NCI-H2171 treated with DMSO at 0.1 percent for 48 hours (cell line): ENCODE measurements at places on chromosomes 16 and 17.

DNA sequence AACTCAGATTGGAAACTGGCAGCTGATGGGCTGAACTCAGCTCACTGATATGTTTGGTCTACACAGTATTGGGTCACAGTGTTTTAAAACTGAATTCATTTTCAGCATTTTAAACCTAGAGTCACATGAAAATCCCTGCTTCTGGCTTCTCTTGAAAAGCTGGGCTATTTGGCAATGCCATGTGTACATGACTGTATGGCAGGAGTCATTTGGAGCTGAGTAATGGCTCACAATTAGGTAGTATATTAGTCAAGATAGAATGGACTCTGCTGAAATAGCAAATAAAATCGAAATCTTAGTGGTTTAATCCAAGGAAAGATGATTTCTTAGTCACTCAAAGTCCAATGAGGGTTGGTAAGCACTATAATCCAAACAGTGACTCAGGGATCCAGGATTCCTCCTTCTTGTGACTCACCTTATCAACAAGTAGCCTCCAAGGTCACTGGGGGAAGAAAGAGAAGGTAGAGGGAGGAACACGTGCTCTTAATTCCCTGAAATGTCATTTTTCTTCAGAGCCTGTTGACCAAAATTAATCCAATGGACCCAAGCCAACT is 13.9 kb upstream of the PMP22 start:
- DNase-seq, result no peak

GRCh38 chr17:56597495-56597990 is 4.0 kb downstream of the NOG start:
- DNase-seq, result peak; percentile 24

- DNase-seq, result peak; percentile 35
Measured at GRCh38 chr16:50265716-50266336, 525 bp upstream of the ADCY7 start.

GRCh38 chr17:45740553-45741330 is 43.4 kb upstream of the CRHR1 start:
- peak; percentile 97 for DNase-seq

GRCh38 chr17:62084585-62084984 is 19.5 kb upstream of the MED13 start:
- no peak for DNase-seq

DNA sequence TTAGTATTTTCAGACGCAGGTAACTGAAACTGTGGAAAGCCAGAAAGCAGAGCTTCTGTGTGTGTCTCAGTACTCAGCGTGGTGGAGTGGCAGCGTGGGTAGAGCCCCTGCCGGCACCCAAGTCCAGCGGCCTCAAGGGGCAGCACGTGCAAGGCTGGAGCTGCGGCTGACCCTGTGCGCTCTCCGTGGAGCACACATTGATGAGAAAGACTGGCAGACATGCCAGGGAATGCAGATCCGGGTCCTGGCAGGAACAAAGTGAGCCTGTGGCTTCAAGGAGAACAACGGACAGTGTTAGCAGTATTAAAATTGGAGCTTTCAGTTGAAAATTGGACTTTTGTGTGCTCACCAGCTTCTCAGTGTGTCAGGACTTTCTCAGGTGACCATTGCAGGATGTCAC is 23.3 kb downstream of the ZC3H18 start:
- no peak for DNase-seq

DNA sequence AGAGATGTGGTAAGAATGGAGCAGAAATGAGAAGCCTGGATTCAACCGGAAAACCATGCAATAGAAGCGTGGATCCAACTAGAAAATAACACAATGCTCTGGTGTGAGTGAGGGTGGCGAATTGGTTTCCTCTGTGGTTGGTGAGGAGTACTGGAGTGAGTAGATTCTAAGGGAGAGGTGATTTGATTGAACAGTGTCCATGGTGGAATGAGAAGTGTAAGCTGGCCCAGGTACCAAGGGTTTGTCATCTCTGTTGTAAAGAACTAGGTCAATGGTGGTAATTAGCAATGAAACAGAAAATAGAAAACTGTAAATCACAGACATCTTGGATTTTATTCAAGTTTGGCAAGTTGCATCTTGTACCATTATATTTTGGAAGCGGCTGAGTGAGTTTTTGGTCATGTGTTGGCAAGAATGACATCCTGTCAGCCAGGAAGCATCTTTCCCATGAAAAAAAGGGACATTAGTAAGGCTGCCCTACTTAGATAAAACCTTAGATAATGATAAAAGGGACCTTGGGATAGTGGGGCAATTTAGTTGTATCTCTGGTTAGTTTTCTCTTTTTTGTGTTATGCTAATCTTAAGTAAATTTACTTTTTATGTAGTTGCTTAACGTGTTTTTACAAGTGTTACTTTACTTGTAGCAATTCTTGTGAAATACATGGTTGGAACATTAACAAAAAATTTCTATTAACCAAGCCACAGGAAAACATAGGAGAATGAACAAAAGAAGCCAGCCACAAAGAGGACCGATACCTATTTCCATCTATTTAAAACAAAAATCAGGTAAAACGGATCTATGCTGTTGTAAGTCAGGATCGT is 20.9 kb downstream of the HSD17B2 start:
- DNase-seq, result no peak

DNA sequence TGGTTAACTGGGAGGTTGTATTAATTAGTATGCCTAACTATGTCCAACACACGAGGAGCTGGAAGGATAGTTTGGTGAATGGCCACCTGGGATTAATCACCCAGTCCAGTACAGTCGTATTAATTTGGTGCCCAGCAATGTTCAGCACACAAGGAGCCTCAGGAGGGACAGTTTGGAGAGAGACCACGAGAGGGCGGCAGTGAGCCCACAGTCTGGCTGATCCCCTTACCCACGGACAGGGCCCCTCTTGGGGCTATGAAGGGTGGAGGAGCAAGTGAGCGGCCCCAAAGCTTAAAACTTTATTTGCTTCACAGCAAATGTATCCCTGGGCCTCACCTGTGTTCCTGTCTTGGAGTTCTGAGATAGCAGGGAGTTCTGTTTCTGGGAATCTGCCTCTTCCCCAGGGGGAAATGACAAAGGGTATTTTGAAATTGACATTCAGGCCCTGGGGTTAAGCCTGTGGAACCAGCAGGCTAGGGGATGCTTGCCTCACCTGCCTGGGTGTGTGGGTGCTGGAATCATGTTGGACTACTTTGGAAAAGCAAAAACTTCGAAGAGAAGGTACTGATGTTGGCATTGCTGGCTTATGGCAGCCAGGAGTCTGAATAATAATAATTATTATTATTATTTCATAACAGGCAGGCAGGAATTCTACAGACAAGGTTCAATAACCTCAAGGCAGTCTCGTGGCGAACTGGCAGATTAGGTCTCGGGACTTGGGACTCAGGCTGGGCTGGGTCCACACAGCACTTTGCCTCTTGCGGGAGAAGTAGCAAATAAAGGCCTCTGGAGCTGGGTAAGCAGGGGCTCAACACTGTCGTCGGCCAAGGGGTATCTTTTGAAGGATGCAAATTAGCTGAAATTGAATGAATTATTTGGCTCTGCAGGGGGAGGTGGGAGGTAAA is 227.6 kb upstream of the ASIC2 start:
- peak; percentile 9 for DNase-seq
